ENCODE measurements at places on chromosomes 1 and 21. TPM values are rescaled to one million over a fixed set of nuclear protein-coding genes. Genes with fewer than 3 reads are reported as not detected.

The CAPN8 gene
- 70.1 TPM for total RNA-seq

The SPATA21 gene
- not detected for total RNA-seq

The CD1E gene
- not detected for total RNA-seq

The RIIAD1 gene
- total RNA-seq = 20.7 TPM

The HNRNPCL4 gene
- not detected for total RNA-seq

The NHLH1 gene
- 0.33 TPM for total RNA-seq

The BLACAT1 gene
- 0.40 TPM for total RNA-seq

The NR0B2 gene
- 0.89 TPM for total RNA-seq

The CHI3L2 gene
- 23.0 TPM for total RNA-seq

The CALML6 gene
- total RNA-seq = 0.39 TPM

The S100A2 gene
- total RNA-seq = 2.1 TPM

The HLCS gene
- 18.8 TPM for total RNA-seq

The RGSL1 gene
- total RNA-seq = not detected

The KIF14 gene
- 0.26 TPM for total RNA-seq

The KLHDC9 gene
- total RNA-seq = 6.8 TPM

The TCEA3 gene
- 35.8 TPM for total RNA-seq

The KRTAP12-2 gene
- total RNA-seq = not detected

The PEA15 gene
- 75.7 TPM for total RNA-seq

The COL11A1 gene
- total RNA-seq = 0.39 TPM

The TMEM82 gene
- not detected for total RNA-seq

The AIRE gene
- total RNA-seq = not detected

The CD53 gene
- 181 TPM for total RNA-seq

The UBXN11 gene
- 67.5 TPM for total RNA-seq

The MACF1 gene
- 500 TPM for total RNA-seq

The UROD gene
- total RNA-seq = 59.7 TPM

The FAM110D gene
- 1.0 TPM for total RNA-seq

The MATN1 gene
- not detected for total RNA-seq

The SPOCD1 gene
- total RNA-seq = 8.0 TPM

The DEPDC1 gene
- total RNA-seq = 0.14 TPM

The RAVER2 gene
- 10.5 TPM for total RNA-seq

The FCGR3B gene
- total RNA-seq = 33.5 TPM

The FBXO2 gene
- total RNA-seq = 14.1 TPM

The APOBEC4 gene
- total RNA-seq = 2.9 TPM

The PTPRC gene
- total RNA-seq = 99.4 TPM

The SPRR2A gene
- total RNA-seq = not detected

The RBM11 gene
- total RNA-seq = 1.2 TPM

The FCGR3A gene
- total RNA-seq = 20.8 TPM

The SPRR2G gene
- not detected for total RNA-seq

The PFKFB2 gene
- total RNA-seq = 95.5 TPM

The ORC1 gene
- 0.94 TPM for total RNA-seq

The CYP4A11 gene
- not detected for total RNA-seq

The KLHDC8A gene
- total RNA-seq = not detected

The KMO gene
- total RNA-seq = 5.5 TPM

The LEFTY2 gene
- total RNA-seq = 2.9 TPM

The FCRL2 gene
- 2.1 TPM for total RNA-seq

The SPRR1B gene
- total RNA-seq = not detected

The LMX1A gene
- not detected for total RNA-seq

Measured in upper lobe of left lung (tissue), 6 donors.